Activated CD8-positive, alpha-beta T cell treated with anti-CD3 and anti-CD28 coated beads for 36 hours (primary cell): ENCODE measurements at places on chromosomes 1 and 21.

DNA sequence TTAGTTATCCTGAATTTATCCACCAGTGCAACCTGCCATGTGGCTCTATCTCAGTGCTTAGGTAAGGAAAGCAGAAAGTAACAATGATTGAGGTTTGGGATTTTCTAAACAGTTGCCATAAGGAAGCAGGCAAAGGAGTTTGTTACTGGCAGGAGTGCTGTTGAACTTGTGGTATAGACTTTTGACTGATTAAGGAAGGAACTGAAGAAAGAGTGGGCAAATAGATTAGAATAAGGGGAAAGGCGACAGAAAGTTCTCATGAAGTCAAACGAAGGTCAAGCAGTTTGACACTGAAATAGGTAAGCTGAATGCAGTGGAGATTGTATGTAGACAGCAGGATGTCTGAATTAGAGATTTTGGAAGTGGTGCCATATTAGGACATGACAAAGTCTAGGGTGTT is 24.2 kb upstream of the CR2 start:
- no peak overlapping the region for H3K27ac ChIP-seq
- H3K27me3 ChIP-seq, result peaks cover 5% of the 10 kb centered on the region

- no peak overlapping the region for H3K4me3 ChIP-seq
- DNase-seq, result no peak
- no peaks in the 10 kb centered on the region for H3K36me3 ChIP-seq
- H3K4me1 ChIP-seq, result no peaks in the 10 kb centered on the region
- H3K27ac ChIP-seq, result no peak overlapping the region
Observed at GRCh38 chr1:242602001-242602400, 77.5 kb upstream of the PLD5 start.

- H3K36me3 ChIP-seq, result no peaks in the 10 kb centered on the region
- DNase-seq, result no peak
- H3K27me3 ChIP-seq, result no peaks in the 10 kb centered on the region
- H3K4me1 ChIP-seq, result peaks cover 13% of the 10 kb centered on the region
- H3K27ac ChIP-seq, result no peak overlapping the region
Observed at GRCh38 chr1:168836469-168836868, 107.5 kb upstream of the DPT start.

DNA sequence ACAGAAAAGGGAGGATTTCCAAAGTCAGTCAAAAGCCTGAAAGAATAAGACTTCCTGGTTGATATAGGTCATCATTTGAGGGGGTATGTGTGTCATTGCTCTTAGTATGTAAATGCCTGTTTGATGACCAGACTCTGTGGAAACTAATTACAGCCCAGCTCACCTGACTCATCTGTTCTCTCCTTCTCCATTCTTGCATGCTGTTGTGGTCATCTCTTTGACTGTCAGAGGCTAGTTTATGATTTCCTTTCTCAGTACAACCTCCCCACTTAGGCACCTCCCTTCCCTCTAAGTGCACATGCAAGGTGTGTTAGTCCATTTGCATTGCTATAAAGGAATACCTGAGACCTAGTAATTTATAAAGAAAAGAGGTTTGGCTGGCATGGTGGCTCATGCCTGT is 2.4 kb upstream of the C1orf116 start:
- H3K27me3 ChIP-seq, result peaks cover 26% of the 10 kb centered on the region
- no peak overlapping the region for H3K27ac ChIP-seq
- H3K4me3 ChIP-seq, result no peak overlapping the region
- no peaks in the 10 kb centered on the region for H3K36me3 ChIP-seq
- DNase-seq, result peak; percentile 11

DNA sequence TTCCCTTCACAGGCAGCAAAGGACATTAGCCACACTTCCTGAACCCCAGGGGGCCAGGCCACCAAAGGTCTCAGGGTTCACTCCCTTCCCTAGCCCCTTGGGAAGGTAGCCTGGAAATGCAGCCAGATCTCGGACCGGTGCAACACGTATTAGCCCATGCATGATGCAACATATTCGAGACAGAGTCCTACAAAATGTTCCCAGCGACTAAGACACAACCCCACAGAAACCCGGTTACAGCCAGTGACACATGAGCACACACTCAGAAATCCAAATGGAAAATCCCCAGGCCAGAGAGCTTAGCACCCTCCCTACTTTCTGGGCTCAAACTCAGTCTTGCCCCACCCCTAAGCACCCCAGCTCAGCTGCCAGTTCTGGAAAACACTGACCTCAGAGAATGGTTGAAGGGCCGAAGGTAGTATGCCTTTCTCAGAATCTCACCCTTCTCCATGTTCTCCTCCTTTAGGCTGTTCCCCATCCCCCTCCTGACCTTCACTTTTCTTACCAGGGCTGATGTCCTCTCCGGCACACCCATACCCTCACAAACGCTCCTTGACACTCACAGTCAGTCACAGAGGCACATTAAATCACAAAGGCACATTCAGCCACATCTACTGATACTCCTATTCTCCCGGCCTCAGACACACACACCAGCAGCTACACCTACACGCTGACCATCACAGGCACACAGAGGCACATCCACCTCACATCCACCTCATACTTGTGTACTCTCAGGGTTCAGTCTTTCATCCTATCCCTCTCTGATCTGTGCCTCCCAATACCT is at the start of gene TSPAN1:
Gene TSPAN1 (plus strand): TSS at position 640 of the 784 bp plus-strand sequence. CDS start 6,021 bp downstream, outside the sequence.
- H3K4me1 ChIP-seq, result no peaks in the 10 kb centered on the region
- H3K36me3 ChIP-seq, result no peaks in the 10 kb centered on the region
- no peaks in the 10 kb centered on the region for H3K27me3 ChIP-seq
- H3K27ac ChIP-seq, result no peak within 1 kb of the TSS
- H3K4me3 ChIP-seq, result no peak within 1 kb of the TSS

DNA sequence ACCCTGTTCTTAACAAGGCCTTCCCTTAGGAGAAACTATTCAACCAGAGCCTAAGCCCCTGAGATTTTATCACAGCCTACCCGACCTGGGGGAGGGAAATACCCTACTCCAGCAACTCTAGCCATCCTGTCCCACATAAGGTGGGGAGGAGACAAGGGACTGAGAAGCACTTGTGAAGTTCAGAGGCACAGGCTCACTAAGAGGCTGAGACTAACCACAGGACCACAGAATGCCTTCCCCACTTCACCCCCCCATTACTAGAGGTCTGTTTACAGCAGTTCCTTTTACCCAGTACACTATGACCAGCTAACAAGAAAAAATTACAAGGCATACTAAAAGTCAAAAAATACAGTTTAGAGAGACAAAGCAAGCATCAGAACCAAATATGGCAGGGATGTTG is 86.8 kb downstream of the TEX35 start:
- DNase-seq, result no peak
- no peak overlapping the region for H3K4me3 ChIP-seq
- no peaks in the 10 kb centered on the region for H3K36me3 ChIP-seq
- no peaks in the 10 kb centered on the region for H3K27me3 ChIP-seq
- H3K27ac ChIP-seq, result no peak overlapping the region

DNA sequence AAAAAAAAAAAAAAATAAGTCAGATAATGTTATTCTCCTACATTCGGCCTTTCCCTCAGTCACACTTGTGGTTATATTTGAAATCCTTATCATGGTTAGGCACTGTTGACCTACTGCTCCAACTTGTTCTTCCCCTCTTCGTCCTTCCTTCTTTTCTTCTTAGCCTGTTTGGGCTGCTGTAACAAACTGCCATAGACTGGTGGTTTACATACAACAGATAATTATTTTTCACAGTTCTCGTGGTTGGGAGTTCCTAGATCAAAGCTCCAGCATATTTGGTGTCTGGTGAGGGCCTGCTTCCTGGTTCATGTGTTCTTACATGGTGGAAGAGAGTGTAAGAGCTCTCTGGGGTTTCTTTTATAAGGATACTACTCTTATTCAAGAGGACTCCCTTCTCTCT is 73.4 kb downstream of the RABGAP1L start:
- no peak overlapping the region for H3K4me3 ChIP-seq
- no peaks in the 10 kb centered on the region for H3K4me1 ChIP-seq
- H3K36me3 ChIP-seq, result peaks cover 30% of the 10 kb centered on the region
- no peak overlapping the region for H3K27ac ChIP-seq
- H3K27me3 ChIP-seq, result no peaks in the 10 kb centered on the region

GRCh38 chr1:178659789-178660208 is 65.2 kb upstream of the RALGPS2 start:
- peaks cover 14% of the 10 kb centered on the region for H3K27me3 ChIP-seq
- no peaks in the 10 kb centered on the region for H3K36me3 ChIP-seq
- H3K4me1 ChIP-seq, result no peaks in the 10 kb centered on the region

- DNase-seq, result no peak
- no peak overlapping the region for H3K4me3 ChIP-seq
- H3K36me3 ChIP-seq, result no peaks in the 10 kb centered on the region
- no peaks in the 10 kb centered on the region for H3K4me1 ChIP-seq
Observed at GRCh38 chr21:41000838-41001237, 153.9 kb upstream of the DSCAM start.

GRCh38 chr1:20102875-20103274 is 16.5 kb downstream of the PLA2G2D start:
- no peak overlapping the region for H3K4me3 ChIP-seq
- H3K36me3 ChIP-seq, result no peaks in the 10 kb centered on the region
- no peak for DNase-seq
- no peaks in the 10 kb centered on the region for H3K4me1 ChIP-seq
- H3K27ac ChIP-seq, result no peak overlapping the region

DNA sequence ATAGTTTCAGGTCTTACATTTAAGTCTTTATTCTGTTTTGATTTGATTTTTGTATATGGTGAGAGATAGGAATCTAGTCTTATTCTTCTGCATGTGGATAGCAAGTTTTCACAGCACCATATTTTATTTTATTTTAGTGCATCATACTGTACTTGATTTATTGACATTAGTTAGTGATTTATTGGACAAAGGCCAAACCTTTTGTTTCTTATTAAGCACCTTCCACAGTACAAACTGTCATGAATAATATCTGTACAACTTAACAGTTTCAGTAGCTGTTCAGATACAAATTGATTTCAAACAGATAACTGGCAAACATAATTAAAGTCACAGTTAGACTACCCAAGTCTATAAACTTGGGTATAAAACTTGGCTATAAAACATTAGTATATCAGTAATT is 15.8 kb downstream of the CD1D start:
- DNase-seq, result no peak
- H3K27ac ChIP-seq, result no peak overlapping the region
- no peaks in the 10 kb centered on the region for H3K36me3 ChIP-seq
- no peak overlapping the region for H3K4me3 ChIP-seq
- peaks cover 9% of the 10 kb centered on the region for H3K27me3 ChIP-seq

GRCh38 chr21:42567214-42567555 is 53.5 kb downstream of the SLC37A1 start:
- H3K36me3 ChIP-seq, result peaks cover 9% of the 10 kb centered on the region
- H3K27me3 ChIP-seq, result no peaks in the 10 kb centered on the region
- H3K4me1 ChIP-seq, result no peaks in the 10 kb centered on the region
- H3K27ac ChIP-seq, result no peak overlapping the region
- no peak for DNase-seq

DNA sequence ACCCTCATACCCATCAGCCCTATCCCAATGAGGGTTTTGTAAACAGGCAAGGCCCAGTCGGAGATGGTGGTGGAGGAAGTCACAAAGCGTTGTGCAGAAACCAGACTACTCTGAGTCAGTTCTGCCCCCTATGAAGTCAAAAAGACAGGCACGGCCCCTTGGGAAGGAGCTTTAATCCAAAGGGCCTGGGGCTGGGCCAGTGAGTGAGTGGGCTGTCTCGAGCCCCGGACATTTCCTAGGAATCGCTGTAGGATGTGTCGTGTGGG is 442 bp upstream of the AHCYL1 start:
- H3K4me1 ChIP-seq, result peaks cover 33% of the 10 kb centered on the region
- H3K27ac ChIP-seq, result no peak overlapping the region
- H3K27me3 ChIP-seq, result no peaks in the 10 kb centered on the region
- H3K36me3 ChIP-seq, result peaks cover 15% of the 10 kb centered on the region
- DNase-seq, result no peak

GRCh38 chr1:166129006-166129405 is 37.8 kb downstream of the FAM78B start:
- no peak for DNase-seq
- no peak overlapping the region for H3K27ac ChIP-seq
- no peak overlapping the region for H3K4me3 ChIP-seq
- H3K36me3 ChIP-seq, result no peaks in the 10 kb centered on the region
- no peaks in the 10 kb centered on the region for H3K27me3 ChIP-seq
- no peaks in the 10 kb centered on the region for H3K4me1 ChIP-seq

DNA sequence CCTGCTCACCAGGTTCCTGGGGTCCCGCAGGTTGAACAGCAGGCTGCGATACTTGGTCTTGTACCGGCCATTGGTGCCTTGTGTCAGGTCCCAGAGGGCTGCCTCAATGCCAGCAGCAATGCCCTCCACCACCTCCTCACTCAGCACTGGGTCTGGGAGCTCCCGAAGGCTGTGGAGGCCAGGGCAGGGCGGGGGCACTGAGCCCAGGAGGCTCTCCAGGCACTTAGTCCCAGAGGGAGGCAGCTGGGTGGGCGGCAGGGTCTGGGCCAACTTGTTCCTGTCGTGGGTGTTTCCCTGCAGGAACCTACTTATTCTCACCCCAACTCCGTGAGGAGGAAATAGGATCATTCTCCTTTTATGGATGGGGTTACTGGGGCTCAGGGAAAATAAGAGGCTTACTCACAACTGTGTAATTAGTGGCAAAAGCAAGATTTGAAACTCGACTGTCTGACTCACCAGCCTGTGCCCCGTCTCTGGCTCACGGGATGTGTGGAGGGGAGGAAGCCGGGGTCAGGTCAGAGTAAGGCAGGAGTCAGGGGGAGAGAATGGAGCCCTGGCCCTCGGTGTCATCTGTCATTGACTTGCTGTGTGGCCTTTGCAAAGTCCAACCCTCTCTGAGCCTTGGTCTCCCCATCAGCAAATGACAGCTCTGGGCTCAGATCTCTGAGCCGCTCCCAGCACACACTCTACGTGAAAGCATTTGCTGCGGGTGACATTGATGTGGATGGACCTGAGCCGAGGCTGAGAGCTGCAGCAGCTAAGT is 17.2 kb downstream of the SPOCD1 start:
- peak; percentile 32 for DNase-seq
- no peak overlapping the region for H3K4me3 ChIP-seq
- no peaks in the 10 kb centered on the region for H3K36me3 ChIP-seq
- H3K4me1 ChIP-seq, result peaks cover 9% of the 10 kb centered on the region

DNA sequence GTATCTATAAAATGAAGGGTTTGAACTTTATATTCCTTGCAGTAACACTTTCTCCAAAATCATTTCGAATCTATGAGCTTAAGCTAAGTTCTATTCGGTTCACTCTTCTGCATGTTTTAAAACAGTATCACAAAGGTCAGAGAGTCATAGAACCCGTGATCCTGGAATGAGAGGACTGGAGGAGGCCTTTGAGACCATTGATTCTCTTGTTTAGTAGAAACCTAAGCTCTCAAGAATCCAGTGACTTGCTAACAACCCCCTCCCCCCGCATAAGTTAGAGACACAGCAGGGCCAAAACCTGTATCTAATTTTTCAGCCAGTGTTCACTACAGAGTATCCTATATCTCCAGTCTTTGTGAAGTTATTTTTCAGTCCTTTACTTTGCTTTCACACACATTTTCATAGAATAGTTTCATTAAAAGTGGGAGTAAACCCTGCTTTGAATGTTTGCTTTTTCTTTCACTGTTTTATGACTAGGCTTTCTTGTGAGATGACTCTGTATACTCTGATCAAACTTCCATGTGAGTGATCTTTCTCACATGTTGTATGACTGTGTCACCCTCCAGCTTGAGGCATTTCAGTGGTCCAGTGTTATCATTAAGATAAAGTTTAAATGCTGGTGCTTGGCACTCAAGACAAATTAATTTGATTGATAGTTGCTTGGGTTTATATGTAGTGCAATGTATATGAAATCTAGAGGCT is 275.4 kb upstream of the SGIP1 start:
- no peaks in the 10 kb centered on the region for H3K36me3 ChIP-seq
- no peak for DNase-seq
- H3K4me1 ChIP-seq, result peaks cover 77% of the 10 kb centered on the region
